Activated naive CD8-positive, alpha-beta T cell treated with anti-CD3 and anti-CD28 coated beads, Interleukin-2, amount 10 ng/mL, durations not matched to agents 7 days and 5 days (primary cell): ENCODE measurements at places on chromosomes 16 and 17. TPM values are rescaled to one million over a fixed set of nuclear protein-coding genes. Genes with fewer than 3 reads are reported as not detected.

WNK4 gene
- 0.78 TPM for total RNA-seq

FOXK2 gene
- total RNA-seq, result 59.6 TPM

KDM8 gene
- total RNA-seq, result 20.1 TPM

PRDM7 gene
- total RNA-seq, result not detected

GAS2L2 gene
- total RNA-seq, result 0.11 TPM

KRTAP17-1 gene
- not detected for total RNA-seq

ATP1B2 gene
- 0.14 TPM for total RNA-seq

MAP2K6 gene
- 11.7 TPM for total RNA-seq

GH1 gene
- total RNA-seq, result not detected

CDH15 gene
- not detected for total RNA-seq
